GM20000 (cell line): ENCODE measurements at places on chromosomes 1 and 21.

DNA sequence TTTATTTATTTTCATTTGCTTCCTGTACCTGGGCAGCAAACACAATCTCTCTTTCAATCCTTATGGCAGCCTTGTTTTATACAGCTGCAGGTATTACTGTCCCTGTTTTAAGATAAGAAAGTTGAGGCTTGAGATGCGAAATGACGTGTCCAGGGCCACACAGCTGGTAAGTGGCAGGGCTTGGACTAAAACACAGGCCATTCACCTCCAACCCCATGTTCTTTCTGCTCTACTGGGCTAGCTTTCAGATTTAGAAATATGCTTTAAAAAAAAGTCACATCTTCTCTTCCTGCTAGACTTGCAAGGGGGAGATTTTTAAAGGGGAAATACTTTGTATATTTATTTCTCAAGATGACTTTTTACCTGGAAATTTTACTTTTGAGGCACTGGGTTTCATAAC is 62.8 kb downstream of the CNST start:
- peak; percentile 73 for DNase-seq

GRCh38 chr1:2165646-2166045 is 28.9 kb downstream of the FAAP20 start:
- DNase-seq = no peak

DNA sequence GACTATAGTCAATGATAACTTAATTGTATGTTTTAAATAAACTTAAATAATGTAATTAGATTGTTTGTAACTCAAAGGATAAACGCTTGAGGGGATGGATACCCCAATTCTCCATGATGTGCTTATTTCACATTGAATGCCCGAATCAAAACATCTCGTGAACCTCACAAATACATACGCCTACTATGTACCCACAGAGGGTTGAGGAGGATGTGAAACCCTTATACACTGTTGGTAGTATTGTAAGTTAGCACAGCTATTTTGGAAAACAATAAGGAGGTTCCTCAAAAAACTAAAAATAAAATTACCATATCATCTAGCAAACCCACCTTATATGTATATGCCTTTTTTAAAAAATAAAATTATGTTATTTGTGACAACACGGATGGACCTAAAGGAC is 198.6 kb downstream of the MRPL39 start:
- no peak for DNase-seq

DNA sequence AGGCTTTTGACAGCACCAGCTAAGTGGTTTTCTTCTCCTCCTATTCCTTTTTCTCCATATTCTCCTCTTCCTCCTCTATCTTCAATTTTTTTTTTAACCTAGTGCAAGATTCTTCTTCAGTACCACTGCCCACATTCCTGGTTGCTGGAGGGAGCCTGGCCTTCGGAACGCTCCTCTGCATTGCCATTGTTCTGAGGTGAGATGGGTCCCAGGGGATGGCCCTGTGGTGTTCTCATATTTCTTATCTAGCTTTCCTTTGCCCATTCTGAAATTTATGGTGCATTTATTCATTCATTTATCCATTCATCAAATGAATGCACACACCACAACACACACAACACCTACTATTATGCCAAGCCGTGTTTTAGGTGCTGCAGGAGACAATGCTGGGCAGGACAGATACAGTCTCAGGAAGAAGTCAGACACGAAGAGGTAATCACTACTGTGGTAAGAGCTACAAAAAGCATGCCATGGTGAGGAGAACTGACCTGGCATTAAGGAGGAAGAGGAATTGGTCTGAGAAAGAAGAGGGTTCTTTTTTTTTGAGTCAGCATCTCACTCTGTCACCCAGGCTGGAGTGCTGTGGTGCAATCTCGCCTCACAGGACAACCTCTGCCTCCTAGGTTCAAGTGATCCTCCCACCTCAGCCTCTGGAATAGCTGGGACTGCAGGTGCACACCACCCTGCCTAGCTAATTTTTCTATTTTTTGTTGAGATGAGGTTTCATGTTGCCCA is 47.5 kb upstream of the TDRD10 start:
- DNase-seq = no peak

DNA sequence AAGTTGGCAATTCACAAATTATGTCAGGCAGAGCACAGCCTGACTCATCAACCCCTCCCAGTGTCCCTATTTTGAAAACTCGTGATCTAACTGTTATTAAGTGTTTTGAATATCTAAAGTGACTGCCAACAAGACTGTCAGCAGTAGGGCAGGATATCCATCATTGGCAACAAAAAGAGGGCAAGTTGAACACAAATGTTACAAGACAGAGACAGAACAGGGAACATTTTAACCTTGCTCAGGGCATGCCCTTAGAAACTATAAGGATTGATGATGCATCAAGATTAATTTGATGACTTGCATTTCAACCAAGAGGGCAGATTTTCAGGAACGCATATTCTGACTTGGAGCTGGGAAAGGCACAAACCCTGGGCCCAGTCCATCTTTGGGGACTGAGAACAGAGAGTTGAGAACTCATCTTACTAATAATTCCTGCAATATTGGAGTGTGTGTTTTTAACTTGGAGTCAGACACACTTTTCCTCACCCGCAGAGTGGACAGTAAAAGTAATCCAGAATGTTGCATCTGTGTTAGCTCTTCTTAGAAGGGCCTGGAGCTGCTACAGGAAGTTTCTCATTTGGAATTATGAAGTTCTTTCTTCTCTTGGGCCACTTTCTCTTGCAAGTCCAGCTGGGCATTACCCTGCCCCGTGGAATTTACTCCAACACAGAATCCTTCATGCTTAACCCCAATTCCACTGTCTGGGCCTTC is 317.2 kb downstream of the LTN1 start:
- DNase-seq = no peak
